ENCODE measurements at places on chromosomes 2 and 18.

DNA sequence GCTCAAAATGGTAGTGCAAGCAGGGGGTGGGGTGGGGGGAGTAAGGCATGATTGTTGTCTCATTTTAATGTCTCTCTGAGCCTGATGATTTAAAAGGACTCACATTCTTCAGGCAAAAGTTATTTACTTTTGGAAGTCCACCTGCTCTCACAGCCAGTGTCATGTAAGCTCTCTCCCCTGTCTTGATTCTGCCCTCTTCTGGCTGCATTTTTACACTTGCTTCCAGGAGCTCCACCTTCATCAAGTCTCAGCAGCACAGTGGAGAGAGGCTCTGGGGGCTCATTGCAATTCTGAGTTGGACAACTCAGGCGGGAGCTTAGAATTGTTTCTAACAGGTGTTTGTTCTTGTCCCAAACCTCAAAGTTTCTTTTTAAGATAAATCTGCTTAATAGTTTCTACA lies 39.2 kb downstream of the GNAL start:
- no peak for DNase-seq

GRCh38 chr2:153834662-153835061 lies 37.1 kb upstream of the GALNT13 start:
- no peak for DNase-seq

DNA sequence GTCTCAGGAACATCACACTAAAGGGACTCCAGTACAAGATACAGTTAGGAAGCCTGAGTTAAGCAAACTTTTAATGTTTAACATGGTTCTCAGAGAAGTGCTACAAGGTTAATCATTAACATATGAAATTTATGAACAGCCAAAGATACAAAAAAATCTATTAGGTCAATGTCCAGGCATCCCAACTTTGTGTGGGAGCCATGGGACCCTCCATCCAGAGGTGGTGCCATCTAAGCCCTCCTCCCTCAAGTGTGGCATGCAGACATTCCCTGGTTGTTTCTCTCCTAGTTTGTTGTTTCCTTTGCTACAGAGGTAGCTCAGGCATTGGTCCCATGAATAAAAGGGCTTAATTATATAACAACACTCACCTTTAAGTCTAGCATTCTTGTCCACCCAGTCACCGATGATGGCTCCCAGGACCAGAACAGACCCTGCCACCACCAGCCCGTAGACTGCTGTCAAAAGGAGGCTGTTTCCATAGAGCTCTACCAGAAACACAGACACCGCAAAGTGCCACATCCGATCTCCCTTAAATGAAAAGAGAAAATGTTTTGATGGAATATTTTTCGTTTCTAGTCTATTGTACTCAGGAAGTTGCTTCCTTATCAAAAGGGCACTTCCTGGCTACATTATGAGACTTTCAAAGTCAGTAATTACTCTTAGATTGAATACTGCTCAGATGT lies 5.7 kb downstream of the SLC40A1 start:
- DNase-seq = no peak

DNA sequence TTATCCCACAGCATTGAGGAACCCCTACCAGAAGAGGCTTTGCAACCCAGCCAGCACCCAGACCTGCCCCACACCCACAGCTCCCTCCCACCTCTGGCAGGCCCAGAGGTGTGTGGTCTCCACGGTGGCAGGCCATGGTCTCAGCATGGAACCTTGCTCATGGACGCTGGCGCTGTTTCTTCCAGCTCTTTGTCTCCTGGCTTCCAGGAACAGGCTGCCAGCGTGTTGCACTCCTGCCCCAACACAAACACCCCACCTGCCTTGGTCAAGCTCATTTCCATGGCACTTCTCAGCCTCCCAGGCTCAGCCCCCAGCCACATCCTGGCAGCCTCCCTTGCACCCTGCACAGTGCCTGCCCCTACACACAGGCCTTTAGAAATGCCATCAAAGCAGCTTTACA lies 31.7 kb downstream of the EN1 start:
- no peak for DNase-seq

- DNase-seq = no peak
Observed at GRCh38 chr18:31497836-31498573, at the start of gene DSG2. Gene DSG2 (plus strand): TSS chr18:31498177. CDS start chr18:31498252, 75 bp downstream.

- DNase-seq = no peak
Observed at GRCh38 chr2:162057426-162057825, 16.6 kb downstream of the DPP4 start.

DNA sequence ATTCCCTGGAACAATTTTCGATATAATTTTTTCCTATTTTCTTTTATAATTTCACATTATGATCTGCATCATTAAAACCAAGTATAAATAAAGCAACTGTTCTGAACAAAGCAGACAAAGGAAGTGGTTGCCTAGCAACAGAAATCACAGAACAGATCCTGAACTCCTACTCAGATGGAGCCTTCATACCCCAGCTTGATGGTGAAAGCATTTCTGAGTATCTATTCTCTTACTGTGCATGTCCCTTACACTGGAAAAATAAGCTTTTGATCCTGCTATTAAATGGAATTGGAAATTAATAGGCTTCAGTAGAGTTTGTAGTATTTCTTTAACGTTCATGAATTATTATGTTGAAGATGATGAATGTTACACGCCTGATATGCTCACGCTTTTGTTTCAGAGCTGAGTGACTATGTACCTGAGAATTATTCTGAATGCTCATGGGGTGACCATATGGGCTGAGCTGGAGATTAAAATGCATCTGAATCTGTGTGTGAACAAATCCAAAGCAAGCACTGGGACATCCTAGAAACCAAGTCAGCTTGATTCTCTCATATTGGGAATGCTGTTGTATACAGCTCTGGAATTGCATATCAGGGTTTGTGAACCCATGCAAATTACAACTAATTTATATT lies 254.0 kb downstream of the KCNJ3 start:
- no peak for DNase-seq

DNA sequence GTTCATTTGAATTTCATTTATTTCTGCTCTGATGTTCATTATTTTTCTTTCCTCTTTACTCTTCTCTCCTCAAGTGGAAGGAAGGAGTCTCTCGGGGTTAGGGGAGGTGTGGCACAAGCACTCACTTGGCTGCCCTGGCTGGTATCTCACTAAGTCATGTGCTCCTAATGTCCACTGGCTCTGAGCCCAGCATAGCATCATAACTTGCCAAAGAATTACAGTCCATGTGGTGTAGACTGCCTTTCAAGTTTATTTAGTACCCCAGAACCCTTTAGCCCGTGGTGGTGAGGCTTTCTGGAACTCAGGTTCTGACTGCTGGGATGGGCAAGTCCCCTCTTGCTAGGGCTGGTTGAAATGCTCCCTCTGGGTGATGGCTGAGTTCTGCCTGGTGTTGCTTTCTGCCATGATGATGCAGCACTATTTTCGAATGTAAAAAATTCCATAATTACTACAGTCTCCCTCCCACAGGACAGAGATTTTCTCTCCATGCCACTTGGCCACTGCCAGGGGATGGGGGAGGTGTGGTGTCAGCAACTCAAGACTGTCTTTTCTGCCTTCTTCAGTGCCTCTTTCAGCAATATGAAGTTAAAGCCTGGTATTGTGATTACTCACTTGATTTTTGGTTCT lies 22.2 kb downstream of the SPAG16 start:
- no peak for DNase-seq

GRCh38 chr18:28183418-28184078 lies 6.6 kb upstream of the CDH2 start:
- DNase-seq = no peak

Data from cortex of kidney (tissue), 1 donor.